A549 treated with Hydrocortisone at 1 μM for 4 hours (cell line): ENCODE measurements at places on chromosomes 16 and 17. TPM values are rescaled to one million over a fixed set of nuclear protein-coding genes. Genes with fewer than 3 reads are reported as not detected.

The CIAPIN1 gene
- total RNA-seq: 73.4 to 99.4 TPM (median 77.7 TPM) in 5 replicates

The SOST gene
- not detected in 5 replicates for total RNA-seq

The MYH11 gene
- total RNA-seq: 0.05 to 0.22 TPM (median 0.05 TPM) in 5 replicates

The MMP25 gene
- 0.86 to 1.2 TPM (median 0.90 TPM) in 5 replicates for total RNA-seq

The ADAMTS18 gene
- total RNA-seq: 0.01 to 0.02 TPM (median 0.02 TPM) in 3 of 5 replicates, not detected in the others

The DNAH9 gene
- total RNA-seq: 0.05 to 0.07 TPM in 2 of 5 replicates, not detected in the others

The DGKE gene
- total RNA-seq: 3.6 to 4.4 TPM (median 3.8 TPM) in 5 replicates

The CRISPLD2 gene
- total RNA-seq: 3.0 to 4.4 TPM (median 3.5 TPM) in 5 replicates

The C16orf86 gene
- 0.05 to 0.13 TPM in 2 of 5 replicates, not detected in the others for total RNA-seq

The CBLN1 gene
- 0.13 to 0.29 TPM (median 0.15 TPM) in 4 of 5 replicates, not detected in the other for total RNA-seq
